ENCODE measurements at places on chromosomes 5 and 9. TPM values are rescaled to one million over a fixed set of nuclear protein-coding genes. Genes with fewer than 3 reads are reported as not detected.

Gene IFNB1
- not detected for total RNA-seq

Gene LRRC19
- total RNA-seq = not detected

Gene SPINK1
- total RNA-seq = not detected

Gene NSUN2
- 50.5 TPM for total RNA-seq

Gene CNOT6
- total RNA-seq = 43.5 TPM

Gene SGCD
- total RNA-seq = 86.5 TPM

Gene KCNIP1
- 2.2 TPM for total RNA-seq

Gene TRPM6
- 2.9 TPM for total RNA-seq

Gene PCDHA4
- total RNA-seq = 0.88 TPM

Gene PCDHA12
- total RNA-seq = 1.3 TPM

DNA sequence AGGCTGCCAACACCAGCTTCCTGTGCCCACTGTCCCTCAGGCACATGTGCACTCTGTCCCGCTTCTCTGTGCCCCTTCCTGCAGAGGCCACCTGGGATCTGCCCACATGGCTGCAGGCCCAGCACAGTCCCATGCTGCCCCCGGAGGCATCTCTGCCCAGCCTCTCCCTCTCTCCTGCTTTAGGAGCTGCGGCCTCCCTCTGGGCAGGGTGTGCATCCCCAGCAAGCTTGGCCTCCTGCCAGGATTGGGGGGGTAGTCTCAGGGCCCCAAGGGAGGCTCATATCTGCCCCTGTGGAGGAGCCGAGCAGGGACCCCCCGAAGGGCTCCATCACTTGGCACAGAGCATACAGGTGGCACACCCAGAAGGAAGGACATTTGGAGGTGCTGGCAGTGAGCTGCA, 24.8 kb downstream of the FLT4 start:
- no peak for DNase-seq

DNA sequence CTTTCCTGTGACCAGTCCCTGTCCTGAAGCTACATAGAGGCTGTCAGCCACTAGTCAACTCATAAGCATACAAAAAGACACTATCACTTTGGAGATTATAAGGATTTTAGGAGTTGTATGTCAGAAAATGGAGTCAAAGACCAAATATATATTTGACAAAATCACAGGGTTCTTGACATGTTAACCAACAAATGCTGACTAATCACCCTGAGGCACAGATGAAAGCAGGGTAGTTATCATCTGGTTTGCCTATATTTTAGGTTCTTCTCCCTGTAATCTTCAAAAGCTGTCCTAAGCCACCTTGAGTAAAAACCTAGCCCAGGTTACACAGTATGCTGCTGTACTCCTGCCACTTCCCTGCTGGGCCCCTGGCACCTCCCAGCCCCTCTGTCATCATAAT, 64.7 kb upstream of the ERCC6L2 start:
- DNase-seq = no peak

DNA sequence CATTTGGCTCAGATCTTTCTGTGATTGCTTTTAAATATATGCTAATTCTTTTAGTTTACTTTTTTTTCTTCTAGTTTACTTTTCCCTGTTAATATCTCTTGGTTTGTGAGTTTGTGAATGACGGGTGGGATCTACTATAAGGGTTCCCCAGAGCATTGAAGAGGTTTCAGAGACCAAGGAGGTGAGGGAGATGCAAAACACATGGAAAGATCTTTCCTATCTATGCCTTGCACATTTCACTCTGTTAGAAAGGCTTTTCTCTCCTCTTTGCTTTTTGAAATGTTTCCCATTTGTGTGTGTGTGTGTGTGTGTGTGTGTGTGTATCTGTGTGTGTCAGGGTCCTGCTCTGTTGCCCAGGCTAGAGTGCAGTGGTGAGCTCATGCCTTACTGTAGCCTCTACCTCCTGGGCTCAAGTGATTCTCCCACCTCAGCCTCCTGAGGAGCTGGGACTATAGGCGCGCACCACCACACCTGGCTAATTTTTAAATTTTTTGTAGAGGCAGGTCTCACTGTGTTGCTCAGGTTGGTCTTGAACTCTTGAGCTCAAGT, 50.7 kb downstream of the CNTLN start:
- DNase-seq = no peak

DNA sequence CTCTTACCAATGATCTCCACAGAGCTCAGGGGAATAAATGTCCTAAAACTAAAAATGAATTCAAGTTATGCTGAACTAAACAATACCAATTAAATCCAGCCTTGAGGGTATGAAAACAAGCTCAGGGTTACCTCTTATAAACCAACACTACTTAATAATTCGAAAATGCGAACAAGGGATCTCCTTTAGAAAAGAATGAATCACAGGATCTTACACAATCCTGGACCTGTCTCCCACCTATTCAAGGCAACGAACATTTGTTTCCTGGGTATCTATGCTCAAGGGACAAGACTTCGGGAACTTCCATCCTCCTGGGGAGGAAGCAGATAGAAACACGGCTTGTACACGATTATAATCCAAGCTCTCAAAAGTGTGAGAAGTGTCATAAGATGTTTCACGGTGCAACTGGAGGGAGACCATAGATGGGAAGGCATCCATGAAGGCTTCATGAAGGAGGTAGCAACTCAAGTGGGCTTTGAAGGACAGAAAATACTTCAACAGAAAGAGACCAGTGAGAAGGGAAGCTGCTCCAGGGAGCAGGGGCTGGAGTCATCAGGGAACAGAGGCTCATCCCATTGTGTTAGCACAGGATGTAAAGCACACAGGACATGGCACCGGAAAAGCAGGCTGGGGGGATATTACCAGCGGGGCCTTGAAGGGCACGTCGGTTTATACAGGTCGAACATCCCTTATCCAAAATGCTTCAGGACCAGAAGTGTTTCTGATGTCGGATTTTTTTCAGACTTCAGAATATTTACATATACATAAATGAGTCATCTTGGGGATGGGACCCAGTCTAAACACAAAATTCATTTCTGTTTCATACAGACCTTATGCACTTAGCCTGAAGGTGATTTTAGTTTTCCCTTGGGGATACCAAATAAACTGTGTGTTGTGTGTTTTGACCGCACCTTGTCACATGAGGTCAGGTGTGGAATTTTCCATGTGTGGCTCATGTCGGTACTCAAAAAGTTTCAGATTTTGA, 87.4 kb downstream of the TLE1 start:
- no peak for DNase-seq

DNA sequence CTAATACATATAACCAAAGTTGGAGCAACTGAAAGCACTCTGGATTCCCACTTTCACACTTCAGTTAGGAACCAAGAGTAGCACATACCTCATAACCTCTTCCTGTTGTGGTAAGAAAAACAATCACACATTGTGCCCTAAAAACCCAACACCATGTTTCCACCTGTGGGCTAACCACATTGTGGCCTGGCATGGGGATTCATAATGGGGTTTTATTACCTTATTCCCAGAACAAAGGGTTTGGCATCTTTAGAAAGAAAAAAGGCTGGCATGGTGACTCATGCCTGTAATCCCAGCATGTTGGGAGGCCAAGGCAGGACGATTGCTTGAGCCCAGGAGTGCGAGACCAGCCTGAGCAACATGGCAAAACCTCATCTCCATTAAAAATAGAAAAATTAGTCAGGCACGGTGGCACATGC, 60.6 kb downstream of the HSD17B3 start:
- no peak for DNase-seq

DNA sequence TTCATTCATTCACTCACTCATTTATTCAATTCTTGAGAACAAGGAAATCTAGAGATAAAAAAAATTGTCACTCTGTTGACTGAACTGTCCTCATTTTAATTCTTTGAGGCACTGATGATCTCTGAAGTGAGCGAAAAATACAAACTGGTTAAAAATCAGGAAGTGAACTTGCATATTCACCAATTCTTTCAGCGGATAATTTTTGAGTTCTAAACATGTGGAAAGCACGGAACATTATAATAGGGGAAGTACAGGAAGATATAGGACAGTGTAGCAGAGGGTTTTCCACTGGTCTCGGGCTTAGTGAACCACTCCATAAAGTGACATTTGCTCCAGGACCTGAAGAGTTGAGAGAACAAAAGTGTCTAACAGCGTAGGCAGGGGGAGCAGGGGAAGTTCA, 169.5 kb downstream of the TLR4 start:
- DNase-seq = no peak

GRCh38 chr9:2053883-2054845, 39.0 kb downstream of the SMARCA2 start:
- DNase-seq = no peak

DNA sequence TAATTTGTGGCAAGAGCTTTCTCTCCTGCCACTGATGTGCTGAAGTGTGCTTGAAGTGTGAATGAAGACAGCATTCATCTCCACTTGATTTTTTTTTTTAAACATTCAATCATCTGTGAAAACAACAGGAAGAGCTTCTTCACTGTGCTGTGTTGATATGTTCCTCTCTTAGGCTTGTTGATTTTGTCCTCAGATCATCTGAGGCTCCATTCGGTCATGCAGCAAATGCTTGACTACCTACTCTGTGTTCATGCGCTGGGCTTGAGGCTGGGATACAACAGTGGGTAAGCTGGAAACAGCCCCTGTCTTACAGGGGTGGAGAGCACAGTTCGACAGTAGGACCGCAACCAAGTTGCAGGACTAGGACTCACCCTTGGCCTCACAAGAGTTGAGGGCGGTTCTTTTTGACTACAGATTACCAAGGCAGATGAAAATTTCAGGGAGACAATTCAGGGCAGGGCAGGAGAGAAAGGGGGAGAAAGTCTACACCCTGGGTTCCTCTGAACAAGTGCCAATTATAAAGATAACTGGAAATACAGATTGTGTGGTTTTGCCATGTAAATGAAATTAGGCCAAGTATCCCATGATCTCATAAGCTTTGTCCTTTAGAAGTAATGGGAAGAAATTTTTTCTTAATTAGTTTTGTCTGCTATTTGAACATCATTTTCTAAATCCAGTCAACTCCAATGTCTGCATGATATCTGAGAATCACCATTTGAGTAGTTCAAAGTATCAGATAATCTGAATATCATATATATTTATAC, 31.0 kb upstream of the F2R start:
- DNase-seq = no peak

DNA sequence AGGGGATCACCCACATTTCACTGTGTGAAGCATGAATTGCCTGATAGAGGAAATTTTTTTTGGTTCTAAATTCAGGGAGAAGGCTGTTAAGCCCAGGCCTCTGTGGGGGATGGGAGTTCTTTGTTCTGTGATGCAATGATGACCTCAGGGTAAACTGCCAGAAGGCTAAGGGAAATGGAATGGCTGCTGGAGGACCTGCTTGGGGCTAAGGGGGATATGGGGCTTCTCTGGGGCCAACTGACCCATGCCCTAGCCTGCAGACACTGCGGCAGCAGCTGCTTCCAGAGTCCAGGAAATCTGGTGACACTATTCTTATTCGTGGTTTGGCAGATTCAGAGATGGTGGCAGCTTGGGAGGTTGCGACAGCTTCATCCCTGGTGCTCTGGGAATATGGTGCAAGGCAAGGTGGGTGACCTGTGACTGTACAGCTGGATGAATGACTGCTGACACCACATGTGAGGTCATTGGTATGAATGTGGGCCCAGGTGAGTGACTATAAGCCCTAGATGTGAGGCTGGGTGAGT, 30.3 kb downstream of the VCP start:
- no peak for DNase-seq

- no peak for DNase-seq
These were observed 71.0 kb downstream of the WNK2 start for GRCh38 chr9:93254806-93255493.

GRCh38 chr9:17929506-17929905, 350.6 kb downstream of the SH3GL2 start:
- no peak for DNase-seq

DNA sequence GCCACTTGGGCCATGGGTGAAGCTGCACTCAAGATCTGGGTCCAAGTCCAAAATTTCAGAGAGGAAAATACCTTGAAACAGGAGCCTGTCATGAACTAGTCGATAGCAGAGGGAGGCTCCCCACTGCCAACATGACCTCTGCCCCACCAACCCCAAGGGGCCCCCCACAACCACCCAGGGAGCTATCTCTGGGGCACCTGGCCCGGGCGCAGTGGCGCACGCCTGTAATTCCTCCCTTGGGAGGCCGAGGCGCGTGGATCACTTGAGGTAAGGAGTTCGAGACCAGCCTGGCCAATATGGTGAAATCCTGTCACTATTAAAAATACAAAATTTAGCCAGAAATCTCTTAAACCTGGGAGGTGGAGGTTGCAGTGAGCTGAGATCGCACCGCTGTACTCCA, 20.1 kb upstream of the HMCN2 start:
- DNase-seq = no peak

- DNase-seq = no peak
These were observed 60.1 kb upstream of the SPATA31D4 start for GRCh38 chr9:81868145-81868544.

DNA sequence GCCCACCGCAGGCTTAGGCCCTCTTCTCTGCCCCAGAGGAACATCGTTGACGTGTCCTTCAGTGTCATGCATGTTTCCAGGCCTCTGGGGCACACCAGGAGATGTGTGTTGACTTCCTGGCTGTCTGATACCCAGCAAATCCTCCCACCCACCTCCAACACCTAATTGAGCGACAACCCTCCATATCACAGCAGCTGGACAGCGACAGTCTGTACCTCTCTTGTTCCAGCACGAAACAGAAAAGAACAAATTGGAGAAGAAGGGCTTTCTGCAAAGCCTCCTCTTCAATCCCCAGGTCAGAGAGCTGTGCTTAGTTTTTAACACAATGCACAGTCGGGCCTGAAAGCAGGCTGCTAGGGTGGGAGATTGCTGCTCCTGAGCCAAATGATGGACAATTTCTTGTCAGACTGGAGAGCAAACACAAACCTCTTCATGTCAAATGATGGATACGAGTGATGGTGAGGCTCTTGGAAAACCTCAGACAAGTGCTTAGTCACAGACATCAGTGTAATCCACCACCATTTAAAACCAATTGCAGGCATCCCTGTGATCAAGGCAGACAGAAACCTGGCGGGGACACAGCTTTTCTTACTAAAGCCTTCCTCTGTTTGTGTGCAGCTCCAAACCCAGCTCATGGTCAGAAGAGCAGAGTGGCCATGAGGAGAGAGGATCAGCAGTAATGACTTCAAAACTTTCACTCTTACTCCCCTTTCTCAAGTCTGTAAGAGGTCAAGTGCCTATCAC, 110.6 kb downstream of the EBF1 start:
- DNase-seq = no peak

DNA sequence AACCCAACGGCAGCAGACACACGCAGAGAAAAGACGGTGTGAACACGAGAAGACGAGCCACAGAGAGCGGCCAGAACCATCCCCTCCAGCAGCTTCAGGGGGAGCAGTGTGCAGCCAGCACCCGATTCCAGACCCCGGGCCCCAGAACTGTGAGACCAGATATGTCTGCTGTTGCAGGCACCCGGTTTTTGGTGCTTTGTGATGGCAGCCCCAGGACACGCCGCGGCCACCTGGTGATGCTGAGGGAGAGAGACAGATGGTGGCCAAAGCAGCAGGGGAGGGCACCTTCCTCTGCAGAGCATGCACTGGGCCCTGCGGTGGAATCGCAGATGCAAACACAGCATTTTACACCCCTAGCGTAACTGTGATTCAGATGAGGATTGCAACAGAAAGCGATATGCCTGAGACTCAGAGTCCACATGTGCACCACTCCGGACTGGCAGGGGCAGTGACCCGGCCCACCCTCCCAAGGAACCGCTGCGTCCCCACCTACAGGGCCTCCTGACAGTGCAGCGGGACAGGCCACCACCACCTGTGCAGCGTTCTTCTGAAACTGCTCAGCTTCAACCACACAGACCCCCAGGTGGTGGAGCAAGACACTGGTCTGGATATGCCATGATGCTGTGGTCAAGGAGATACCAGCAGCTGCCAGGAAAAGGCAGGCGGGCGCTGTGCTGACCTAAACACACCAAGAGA, 24.0 kb downstream of the ZDHHC11B start:
- no peak for DNase-seq
